ENCODE measurements at places on chromosomes 5 and 9.

DNA sequence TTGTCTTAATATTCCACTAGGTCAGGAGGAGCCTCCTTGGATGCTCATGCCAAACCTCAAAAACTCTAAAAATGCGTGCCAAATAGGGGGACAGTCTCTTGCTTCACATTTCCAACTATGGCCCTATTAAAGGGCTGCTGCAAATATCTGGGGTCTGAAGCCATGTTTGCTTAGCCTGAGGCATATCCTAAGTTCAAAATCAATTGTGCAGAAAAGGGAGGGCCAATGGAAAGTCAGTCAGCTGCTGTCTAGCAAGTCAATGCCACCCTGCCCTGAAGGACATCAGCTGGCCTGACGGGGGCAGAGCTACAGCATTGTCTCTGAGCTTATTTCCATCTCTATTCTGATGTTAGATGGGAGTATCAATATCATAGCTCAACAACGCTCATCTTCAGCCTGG lies 93.6 kb downstream of the SH3TC2 start:
- no peak for DNase-seq

- DNase-seq, result no peak
Observed at GRCh38 chr9:34125681-34126206, 754 bp downstream of the DCAF12 start.

DNA sequence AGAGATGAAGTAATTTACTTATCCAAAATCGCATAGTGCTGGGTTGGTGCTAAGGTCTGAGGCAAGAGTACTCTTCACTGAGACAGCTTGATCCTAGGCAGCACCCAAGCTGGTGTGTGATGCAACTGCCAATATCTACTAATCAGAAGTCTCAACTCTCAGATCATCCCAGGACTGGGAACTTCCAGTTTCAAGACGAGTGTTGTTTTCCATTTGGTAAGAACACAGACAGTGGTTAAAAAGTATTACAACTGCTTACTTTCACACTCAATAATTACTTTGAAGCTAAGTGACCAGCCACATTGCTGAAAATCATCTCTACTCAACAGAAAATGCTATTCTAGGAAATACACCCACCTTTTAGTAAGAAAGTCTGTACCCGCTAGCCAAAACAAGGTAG lies 45.3 kb downstream of the FBXW11 start:
- DNase-seq, result no peak

DNA sequence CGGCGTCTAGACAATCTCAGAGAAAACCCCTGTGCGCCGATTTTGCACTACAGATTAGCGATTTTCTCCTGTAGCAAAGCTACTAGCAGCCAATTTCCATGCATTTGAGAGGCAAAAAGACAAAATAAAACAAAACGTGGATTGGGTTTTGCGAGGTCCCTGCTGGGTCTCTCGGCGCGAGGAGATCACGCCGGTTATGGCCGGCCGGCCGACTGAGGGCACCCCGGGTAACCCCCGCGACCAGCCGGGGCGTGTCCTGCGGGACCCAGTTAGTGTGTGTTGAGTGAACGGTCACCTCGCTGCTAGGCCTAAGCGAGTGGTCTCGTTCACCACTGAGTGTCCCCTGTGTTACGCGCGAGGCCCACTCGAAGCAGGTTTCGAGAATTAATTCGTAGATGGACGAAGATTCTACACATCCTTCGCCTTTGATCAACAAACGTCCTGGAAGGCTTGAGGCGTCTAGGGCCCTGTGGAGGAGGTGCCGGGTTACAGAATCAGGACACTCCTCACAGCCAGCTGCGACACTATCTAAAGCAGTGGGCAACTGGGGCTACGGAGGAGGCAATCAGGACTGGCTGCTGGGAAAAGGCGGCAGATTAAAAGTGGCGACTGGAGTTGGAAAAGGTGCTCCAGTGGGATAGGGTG lies 764 bp upstream of the VDAC1 start:
- no peak for DNase-seq

DNA sequence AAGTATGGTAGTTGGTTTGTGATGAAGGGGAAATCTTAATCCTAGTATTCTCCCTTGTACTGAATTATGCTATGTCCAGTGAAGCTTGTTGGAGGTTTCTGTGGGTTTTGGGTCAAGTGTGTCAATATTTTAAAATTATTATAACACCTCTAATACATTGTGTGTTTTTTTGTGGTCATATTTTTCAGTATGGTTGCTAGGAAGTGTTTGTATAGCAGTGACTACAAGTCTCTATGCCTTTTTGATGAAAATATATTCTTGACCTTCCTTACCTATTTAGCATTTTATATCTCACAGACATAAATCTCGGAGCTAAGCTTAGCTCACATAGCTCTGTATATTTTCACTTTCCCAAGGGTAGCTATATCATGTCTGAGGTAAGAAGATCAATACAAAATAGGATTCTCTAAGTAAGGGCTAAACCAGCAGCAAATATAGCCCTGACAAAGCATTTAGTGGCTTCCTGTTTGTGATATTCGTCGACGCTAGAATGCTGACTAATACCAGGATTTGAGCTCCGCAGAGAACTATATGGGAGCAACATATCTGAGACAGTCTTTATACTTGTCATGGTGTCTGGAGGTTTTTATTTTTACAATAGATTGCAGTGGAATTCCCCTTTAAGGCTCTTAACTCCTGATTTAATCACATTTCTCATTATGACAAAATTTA lies 82.3 kb downstream of the MACIR start:
- DNase-seq, result no peak

All from esophagus squamous epithelium (tissue), 5 donors.